Mucosa of descending colon (tissue), 3 donors: ENCODE measurements at places on chromosomes 7 and 10. TPM values are rescaled to one million over a fixed set of nuclear protein-coding genes. Genes with fewer than 3 reads are reported as not detected.

- peak; percentile 60 for DNase-seq
Observed at GRCh38 chr10:6203331-6204062, 765 bp downstream of the PFKFB3 start.

DNA sequence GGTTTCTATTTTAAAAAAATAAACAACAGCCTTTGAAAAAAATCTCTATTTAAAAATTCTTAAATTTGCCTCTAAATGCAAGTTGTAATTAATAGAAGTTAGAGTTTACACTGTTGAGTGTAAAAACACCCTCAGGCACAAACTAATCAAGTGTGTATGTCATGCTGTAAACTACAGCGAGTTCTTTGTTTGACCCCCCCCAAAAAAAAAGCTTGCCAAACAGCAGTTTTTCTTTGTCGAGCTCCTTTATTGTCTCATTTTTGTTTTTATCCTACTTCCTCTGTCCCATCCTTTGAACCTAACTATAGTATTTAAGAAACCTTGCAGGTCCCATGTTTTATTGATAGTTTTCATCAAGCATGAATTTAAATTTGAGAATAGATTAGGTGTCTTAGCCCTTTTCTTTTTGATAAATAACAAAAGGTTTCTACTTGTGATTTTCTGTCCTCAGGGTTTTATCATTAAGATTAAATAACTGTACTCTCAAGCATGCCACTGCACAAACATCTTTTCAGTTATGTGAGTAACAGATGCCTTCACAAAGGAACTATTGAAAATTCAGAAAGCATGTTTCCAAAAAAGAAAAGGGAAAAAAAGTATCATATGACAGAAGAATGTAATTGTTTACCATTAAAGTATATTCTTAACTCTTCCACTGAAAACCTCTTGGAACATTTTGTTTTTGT lies 176.0 kb downstream of the ARID5B start:
- DNase-seq = no peak

GRCh38 chr7:65307651-65308299 lies 65.9 kb upstream of the ZNF92 start:
- no peak for DNase-seq

Gene SPDYE6
- not detected for total RNA-seq

Gene CPXM2
- total RNA-seq = 3.1 TPM

DNA sequence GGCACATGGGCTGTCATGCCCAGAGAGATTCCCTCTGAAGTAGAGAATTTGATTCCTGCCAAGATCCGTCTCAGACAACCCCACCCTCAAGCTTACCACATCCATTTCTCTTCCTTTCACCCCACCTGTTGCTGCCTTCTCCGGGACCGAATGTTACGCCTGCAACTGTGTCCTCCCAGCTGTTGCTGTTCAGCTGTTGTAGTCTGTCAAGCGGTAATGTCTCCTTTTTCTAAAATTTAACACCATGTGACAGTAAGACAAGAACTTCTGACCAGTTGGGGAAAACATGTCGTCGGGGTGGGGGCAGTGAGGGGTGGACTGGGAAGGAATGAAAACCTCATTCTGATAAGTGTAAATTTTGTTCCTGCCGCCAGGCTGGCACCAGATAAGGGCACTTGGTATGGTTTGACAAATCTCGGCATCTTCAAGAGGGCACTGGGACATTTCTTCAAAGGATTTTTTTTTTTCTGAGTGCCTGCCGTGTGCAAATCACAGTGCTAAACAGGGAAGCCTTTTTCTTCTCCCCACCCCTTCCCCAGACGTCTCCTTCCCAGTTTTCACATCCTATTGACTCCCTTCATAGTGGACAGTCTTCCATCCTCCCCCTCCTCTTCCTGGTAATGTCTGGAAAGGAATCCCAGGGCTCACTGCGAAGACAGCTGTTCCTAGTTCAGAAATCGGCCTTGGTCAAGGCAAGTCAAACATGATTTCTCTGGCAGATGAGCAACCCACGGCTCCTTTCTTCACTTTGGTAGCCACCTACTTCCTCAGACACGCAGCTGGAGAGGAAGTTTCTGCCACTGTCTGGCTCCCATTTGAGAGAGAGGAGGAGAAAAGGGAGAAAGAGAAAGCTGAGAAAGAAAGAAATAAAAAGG lies 5.0 kb upstream of the CELF2 start:
- no peak for DNase-seq

DNA sequence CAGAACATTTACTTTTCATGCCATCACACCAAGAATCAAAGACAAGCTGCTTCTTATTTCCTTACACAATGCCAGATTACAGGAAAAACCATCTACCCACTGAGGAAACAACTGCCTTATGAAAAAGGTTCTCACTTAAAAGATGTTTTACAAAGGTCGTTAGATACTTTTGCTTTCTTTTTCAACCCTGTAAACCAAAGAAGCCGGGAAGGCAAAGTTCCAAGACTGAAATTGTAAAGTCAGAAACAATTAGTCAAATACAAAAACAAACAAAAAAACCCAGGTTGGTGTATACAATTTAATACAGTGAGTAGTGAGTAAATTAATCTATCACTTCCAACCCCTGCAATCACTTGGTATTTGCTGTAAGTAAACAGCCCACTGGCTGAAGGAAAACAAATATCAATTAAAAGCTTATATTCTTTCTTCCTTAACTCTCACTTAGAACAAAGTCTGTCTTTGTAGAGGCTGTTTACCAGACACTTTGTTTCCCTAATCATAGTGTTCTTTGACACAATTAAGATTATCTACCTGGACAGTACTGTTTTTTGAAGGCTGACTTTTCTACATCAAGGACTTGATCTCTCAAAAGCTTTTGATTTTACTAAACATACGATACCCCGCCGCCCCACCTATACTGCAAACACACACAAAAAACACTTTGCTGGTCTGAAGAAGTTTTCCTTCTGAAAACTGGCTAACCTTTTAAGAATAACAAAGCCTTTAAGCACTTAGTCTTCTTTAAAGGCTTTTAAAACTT lies 18.1 kb downstream of the ERLIN1 start:
- no peak for DNase-seq

Gene HMX2
- total RNA-seq = 0.24 TPM

Gene PDE6C
- total RNA-seq = not detected

GRCh38 chr7:65338346-65338745 lies 35.3 kb upstream of the ZNF92 start:
- DNase-seq = no peak

DNA sequence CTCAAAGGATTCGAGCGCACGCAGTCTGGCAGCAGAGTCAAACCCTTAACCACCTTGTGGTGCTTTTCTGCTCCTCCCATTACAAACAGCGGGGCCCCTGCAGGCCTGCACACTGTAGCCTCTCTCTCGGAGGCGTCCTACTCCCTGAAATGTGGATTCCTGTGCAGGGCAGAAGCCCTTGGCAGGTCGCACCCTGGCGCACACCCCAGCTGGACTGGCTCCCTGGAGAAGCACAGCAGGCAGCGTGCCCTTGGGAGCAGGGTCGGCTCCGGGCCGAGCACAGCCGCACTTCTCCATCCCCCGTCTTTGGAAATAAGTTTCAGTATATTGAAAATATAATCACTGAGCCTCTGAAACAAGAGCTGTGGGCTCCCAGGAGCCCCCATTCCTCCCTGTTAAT lies 144.1 kb downstream of the C10orf105 start:
- no peak for DNase-seq

- DNase-seq = no peak
Observed at GRCh38 chr10:44873160-44873559, 38.0 kb upstream of the TMEM72 start.

DNA sequence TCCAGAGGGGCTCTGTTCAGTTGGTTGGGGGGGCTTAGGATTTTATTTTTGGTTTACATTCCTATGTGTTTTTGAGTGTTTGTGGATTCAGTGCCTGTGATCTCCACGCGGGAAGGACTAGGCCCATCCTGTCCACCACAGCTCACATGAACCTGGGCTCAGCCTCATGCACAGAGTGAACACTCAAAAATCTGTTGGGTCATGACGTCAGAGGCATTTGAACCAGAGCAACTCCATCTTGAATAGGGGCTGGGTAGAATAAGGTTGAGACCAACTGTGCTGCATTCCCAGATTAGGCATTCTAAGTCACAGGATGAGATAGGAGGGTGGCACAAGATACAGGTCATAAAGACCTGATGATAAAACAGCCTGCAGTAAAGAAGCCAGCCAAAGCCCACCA lies 133.3 kb downstream of the RAMP3 start:
- DNase-seq = no peak

- DNase-seq = peak; percentile 20
Observed at GRCh38 chr10:123021517-123021916, 12.7 kb downstream of the ACADSB start.

GRCh38 chr10:102402512-102402896 lies 7.0 kb downstream of the NFKB2 start:
- no peak for DNase-seq

DNA sequence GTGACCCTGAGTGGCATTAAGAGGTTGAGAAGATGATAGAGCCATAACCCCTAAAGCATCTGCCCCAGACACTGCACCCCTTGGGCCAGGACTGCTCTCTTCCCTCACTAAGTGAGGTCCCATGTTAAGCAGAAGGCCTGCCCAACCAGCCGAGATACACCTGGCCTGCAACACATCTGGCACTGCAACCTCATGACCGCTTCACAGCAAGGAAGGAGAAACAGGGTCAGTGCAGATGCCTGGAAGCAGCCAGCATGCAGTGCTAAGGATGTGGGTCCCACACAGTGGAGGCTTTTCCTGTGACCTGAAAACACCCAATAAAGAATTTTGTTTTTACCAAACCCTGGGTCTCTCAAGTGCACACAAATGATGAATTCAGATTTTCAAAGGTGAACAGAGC lies 7.4 kb downstream of the NOD1 start:
- no peak for DNase-seq

Gene AMZ1
- 1.3 TPM for total RNA-seq

DNA sequence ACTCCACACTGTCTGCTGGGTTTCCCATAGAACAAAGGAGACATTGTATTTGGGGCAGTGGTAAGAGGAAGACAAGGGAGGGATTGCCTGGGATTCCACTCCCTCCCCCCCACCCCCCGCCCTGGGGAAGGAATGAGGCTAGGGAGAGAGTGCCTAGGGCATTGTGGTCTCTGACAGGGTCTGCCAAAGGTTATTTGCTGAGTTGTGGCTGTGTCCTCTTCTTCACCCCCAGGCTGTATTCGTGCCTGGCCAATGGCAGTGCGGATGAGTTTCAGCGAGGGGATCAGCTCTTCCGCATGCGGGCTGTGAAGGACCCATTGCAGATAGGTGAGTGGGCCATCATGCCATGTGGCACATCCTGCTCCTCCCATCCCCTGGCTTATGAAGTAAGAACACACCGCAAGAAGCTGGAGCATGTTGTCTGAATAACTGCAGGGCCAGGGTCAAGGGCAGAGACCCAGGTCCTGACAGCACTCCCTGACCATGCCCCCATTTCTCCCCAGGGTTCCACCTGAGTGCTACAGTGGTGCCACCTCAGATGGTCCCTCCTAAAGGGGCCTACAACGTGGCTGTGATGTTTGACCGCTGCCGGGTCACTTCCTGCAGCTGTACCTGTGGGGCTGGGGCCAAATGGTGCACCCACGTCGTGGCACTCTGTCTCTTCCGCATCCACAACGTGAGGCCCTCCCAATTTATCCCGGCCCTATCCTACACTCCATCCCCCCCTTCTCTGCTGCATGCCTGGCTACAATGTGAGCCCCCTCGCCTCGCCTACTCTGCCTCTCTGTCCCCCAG lies 3.7 kb downstream of the ZSWIM8 start:
- peak; percentile 39 for DNase-seq

GRCh38 chr10:97207756-97208346 lies 22.1 kb upstream of the SLIT1 start:
- DNase-seq = no peak

DNA sequence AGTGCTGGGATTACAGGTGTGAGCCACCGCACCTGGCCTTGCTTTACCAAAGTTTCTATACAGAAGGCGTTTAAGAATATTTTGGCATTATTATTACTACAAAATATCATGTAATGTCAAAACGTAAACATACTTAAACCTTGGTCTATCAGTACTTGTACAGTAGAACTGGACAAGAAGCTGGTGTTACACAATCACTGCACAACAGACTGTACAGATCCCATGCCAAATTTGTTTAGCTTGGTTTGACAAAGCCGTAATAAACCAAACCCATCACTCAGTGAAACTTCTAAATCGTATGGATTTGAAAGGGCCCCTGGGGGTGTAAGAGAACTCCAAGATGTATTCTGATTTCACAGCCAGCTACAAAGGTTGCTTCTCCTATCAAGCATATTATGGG lies 51.8 kb upstream of the RHEB start:
- no peak for DNase-seq

- no peak for DNase-seq
Observed at GRCh38 chr7:117825132-117825531, 48.1 kb downstream of the CTTNBP2 start.
